ENCODE measurements at places on chromosomes 13 and 19. TPM values are rescaled to one million over a fixed set of nuclear protein-coding genes. Genes with fewer than 3 reads are reported as not detected.

FXYD3 gene
- not detected for total RNA-seq

GRCh38 chr19:28883241-28883693 lies 329.7 kb downstream of the UQCRFS1 start:
- no peak for DNase-seq

- DNase-seq = no peak
These were observed 99.4 kb upstream of the SOX21 start for GRCh38 chr13:94811753-94812152.

- DNase-seq = peak; percentile 77
These were observed 2.4 kb upstream of the PRR12 start for GRCh38 chr19:49588365-49589122.

SULT2A1 gene
- not detected for total RNA-seq

HSH2D gene
- 31.2 TPM for total RNA-seq

- peak; percentile 88 for DNase-seq
These were observed 9.1 kb upstream of the LILRB5 start for GRCh38 chr19:54266133-54266532.

CYP2A7 gene
- total RNA-seq = not detected

KLK14 gene
- 0.69 TPM for total RNA-seq

ADGRE3 gene
- 0.11 TPM for total RNA-seq

TMEM86B gene
- total RNA-seq = 4.9 TPM

DNA sequence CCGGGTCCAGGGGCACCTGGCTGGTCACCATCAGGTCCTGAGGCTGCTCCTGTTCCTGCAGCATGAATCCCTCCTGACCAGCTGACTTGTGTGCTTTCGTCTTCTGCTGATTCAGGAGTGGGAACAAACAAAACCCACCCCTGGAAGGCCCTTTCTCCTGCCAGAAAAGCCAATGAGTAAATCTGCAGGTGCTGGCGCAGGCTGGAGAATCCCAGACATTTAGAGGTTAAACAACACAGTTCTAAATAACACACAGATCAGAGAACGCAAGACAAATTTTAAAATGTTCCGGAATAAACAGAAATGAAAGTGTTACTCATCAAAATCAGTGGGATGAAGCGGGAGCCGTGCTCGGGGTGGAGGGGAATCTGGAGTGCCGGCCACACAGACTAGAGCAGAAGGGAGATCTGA lies 60.6 kb upstream of the C13orf46 start:
- no peak for DNase-seq

DNA sequence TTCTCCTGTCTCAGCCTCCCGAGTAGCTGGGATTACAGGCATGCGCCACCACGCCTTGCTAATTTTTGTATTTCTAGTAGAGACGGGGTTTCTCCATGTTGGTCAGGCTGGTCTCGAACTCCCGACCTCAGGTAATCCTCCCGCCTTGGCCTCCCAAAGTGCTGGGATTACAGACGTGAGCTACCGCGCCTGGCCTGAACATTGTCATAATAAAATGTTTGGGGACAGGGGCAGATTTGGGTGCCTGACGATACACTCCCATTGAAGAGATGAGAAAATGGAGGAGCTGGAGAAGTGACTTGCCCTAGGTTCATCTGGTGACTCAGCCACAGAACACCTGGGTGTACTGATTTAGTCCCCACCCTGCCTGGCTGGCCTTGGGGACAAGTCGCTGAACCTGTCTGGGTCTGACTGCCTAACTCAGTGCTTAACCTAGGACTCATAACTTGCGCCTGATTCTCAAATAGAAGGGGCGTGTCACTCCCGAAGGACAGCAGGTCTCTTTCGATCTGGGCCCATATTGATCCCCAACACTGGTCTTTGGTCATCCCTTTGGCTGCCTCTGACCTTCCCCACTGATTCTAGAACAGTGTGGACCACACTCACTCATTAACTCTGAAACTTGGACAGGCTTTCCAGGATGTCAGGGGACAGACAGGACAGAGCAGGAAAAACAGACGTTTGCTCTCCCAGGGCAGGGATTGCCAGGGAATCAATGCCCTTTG lies 7.6 kb upstream of the BICRA start:
- peak; percentile 50 for DNase-seq

PGLYRP2 gene
- 0.14 TPM for total RNA-seq

GRCh38 chr13:44347301-44347700 lies 26.3 kb upstream of the SERP2 start:
- DNase-seq = no peak

DNA sequence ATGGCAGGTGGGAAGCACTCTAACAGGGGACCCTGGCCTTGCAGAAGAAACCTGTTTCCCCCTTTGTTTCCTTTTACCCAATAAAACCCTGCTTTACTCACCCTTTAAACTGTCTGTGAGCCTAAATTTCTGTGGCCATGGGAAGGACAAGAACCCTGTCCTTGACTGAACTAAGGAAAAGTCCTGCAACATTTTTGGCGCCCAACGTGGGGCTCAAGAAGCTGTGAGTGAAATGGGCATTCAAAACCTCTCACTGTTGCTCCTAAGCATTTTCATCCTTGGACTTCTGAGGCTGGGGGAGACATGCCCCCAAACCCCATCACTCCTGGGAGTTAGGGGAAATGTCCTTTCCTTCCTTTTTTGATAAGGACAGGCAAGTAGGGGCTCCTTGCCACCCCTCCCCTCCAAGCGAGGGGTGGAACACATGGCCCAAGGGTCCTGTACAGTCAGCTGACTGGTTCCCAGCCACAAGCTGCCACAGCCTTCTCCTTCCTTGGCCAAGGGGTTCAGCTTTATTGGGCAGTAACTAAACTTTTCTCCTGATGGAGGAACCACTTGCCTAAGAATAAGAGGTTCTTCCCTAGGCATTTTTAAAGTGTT lies 381.6 kb downstream of the KLF5 start:
- DNase-seq = peak; percentile 12

- no peak for DNase-seq
These were observed at the start of gene OSCAR for GRCh38 chr19:54100561-54100960. Gene OSCAR, minus strand, starts transcription at chr19:54100803. Its CDS starts 11 bp downstream, at chr19:54100792.

SCGB2B2 gene
- total RNA-seq = 0.41 TPM

ZNF99 gene
- total RNA-seq = not detected

RNF17 gene
- total RNA-seq = 0.43 TPM

DNA sequence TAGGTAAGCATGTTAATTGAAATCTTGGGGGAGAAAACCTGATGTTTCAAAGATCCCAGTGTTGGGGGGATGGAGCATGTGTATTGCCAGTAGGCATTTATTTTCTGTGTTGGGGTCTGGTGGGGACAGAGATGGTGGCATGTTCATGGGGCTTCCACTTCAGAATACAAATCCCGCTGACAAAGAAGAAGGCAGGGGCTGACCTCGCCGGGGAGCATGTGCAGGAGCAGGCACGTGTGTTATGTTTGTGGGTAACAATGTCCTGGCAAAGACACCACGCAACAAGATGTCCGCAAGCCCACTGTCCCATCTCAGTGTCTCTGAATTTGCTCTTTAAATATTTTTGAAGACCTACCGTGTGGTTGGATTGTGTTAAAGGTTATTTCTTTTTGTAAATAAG lies 164.5 kb downstream of the TEX29 start:
- no peak for DNase-seq

GIPC3 gene
- 0.48 TPM for total RNA-seq

- DNase-seq = peak; percentile 29
These were observed 1.3 kb downstream of the TFDP1 start for GRCh38 chr13:113585896-113586295.

HCN2 gene
- 0.53 TPM for total RNA-seq

GRCh38 chr19:4278419-4279266 lies at the start of gene SHD:
Gene SHD, plus strand, starts transcription at chr19:4279266. Its CDS starts 798 bp downstream, at chr19:4280064.
- DNase-seq = no peak

GRCh38 chr13:102584434-102584833 lies 12.4 kb upstream of the TPP2 start:
- no peak for DNase-seq

- DNase-seq = no peak
These were observed 3.9 kb upstream of the CCNE1 start for GRCh38 chr19:29807870-29808405.

DNA sequence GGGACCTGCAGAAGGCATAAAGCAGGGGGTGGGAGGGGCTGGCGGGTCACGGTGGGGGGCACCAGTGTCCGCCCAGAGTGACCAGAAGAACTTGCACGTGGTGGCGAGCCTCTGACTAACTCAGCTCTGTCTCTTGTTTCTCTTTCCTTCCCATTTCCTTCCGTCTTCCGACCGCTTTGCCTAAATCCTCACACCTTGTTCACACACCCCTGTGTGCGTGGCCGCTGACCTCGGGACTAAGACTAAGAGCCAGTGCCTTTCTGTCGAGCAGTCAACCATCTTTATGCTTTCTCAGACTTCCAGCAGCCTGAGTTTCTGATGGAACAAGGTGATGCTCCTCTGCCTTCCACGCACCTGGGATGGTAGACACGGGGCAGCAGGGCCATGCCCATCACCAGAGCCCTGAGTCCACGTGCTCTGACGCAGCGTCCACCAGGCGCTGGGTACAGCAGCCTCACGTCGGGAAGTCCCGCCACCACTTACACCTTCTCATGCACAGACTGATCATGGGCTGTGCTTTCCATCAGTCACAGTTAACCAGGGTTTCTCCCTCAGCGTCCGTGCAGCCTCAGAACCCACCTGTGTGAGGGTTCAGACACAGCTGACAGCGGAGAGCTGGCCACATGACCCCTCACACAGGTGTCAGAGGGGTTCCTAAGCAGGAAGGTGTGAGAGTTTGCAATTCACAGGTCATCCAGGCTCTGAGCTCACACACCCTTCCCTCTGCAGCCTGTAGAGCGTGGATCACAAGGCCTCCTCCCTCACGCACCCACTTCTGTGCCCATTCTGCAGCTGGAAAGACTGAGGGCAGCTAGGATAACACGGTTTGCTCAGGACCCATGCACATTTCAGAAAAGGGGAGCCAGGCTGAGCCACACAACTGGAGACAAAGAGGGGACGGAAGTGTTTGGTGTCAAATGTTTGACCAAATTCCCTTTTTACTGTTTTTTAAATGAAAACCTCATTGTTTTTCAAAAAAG lies 90.7 kb upstream of the MCF2L start:
- no peak for DNase-seq

CNN1 gene
- not detected for total RNA-seq

- no peak for DNase-seq
These were observed 7.9 kb downstream of the AP2S1 start for GRCh38 chr19:46842791-46843190.

WDR87 gene
- total RNA-seq = not detected

DNA sequence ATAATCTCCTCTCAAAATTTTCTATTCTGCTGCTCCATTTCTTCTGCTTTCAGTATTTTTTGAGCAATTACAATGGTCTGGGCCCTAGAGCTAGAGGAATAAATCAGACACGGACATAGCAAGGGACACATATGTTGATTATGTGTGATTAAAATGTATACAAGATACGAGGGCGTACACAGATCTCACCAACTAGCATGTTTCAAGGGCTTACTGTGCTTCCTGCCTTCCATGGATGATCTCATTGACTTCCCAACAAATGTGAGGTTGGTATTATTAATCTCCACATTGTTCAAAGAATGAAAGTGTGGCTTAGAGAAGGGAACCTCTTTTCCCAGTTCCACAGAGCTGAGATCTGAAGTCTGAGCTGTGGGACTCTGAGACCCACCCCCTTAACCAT lies 9.1 kb downstream of the PLD3 start:
- no peak for DNase-seq

- no peak for DNase-seq
These were observed 52.7 kb downstream of the MYO16 start for GRCh38 chr13:108681986-108682575.

GRCh38 chr13:111049791-111050538 lies 65.1 kb upstream of the ARHGEF7 start:
- peak; percentile 21 for DNase-seq

DNA sequence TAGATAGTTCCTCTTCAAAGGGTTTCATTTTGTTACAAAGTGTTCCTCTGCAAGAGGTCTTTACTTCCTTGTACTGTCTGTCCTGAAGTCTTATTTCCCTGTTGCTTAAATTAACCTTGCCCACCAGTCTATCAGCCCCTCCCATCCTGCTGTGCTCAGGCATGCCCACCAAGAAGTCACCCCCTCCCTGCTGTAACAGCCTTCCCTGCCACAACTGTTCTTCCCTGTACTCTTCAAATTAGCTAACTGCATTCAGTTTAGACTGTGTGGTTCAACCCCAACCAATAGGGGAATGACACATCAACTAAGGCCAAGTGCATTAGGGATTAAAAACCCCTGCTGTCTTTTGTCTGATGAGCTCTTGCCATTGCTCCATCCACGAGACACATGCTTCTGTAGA lies 34.4 kb upstream of the ZNF562 start:
- no peak for DNase-seq

- DNase-seq = peak; percentile 96
These were observed 16.6 kb downstream of the SIGLEC8 start for GRCh38 chr19:51441410-51442390.

- DNase-seq = no peak
These were observed 3.5 kb downstream of the SELENOV start for GRCh38 chr19:39518458-39518857.

GRCh38 chr13:28501547-28501946 lies 6.6 kb upstream of the FLT1 start:
- DNase-seq = no peak

- peak; percentile 55 for DNase-seq
These were observed 33.3 kb upstream of the MICU2 start for GRCh38 chr13:21637296-21637695.

IFNL1 gene
- 0.50 TPM for total RNA-seq

GRCh38 chr13:69947582-69947981 lies 160.0 kb upstream of the ATXN8OS start:
- DNase-seq = no peak

- no peak for DNase-seq
These were observed 29.1 kb downstream of the CNFN start for GRCh38 chr19:42360787-42361544.

DNA sequence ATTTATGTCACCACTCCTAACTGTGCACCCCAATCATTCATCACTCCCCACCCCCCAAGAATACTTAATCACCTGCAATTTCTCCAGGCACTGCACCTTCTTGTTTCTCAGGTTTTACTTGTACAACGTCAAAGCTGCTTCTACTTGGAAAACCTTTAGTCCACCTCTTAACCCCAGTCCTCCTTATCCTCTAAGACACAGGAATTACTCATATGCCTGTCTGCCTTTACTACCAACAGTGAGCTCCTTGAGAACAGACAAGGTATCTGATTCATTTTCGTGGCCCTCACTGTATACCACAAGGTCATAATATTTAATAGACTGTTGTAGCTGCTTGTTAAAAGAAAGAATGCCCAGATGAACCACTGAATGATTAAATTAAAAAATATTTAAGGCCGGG lies 21.0 kb upstream of the NDFIP2 start:
- DNase-seq = no peak

SULT2B1 gene
- total RNA-seq = not detected

ZNF358 gene
- total RNA-seq = 5.1 TPM

- DNase-seq = no peak
These were observed 141.6 kb downstream of the KATNAL1 start for GRCh38 chr13:30165796-30166195.

THSD1 gene
- 0.19 TPM for total RNA-seq

PNMA8B gene
- total RNA-seq = 0.07 TPM

DNA sequence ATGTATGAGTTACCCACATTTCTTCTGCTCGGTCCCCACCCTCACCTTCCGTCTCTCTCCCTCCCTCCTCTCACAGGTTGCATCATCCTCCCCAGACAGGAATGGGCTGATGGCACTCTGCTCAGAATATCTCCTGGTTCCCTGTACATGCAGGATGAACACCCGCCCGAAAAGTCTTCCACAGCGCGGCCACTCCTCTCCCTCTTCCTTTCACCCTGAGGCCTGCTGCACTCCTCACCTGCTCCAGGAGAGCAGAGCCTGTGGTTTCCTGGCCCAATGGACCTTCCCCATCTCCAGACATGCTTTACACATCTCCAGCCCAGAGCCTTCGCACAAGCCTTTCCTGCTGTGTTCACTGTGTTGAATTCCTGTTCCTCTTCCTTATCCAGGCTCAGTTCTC lies 40.9 kb downstream of the GSX1 start:
- DNase-seq = no peak

- DNase-seq = no peak
These were observed 5.5 kb upstream of the ACP7 start for GRCh38 chr19:39078436-39079200.
